ENCODE measurements at places on chromosomes 3 and 15.

- DNase-seq: no peak
Observed at GRCh38 chr15:71806452-71806931, 3.9 kb upstream of the NR2E3 start.

GRCh38 chr3:34213478-34213877 is 415.0 kb downstream of the PDCD6IP start:
- DNase-seq: no peak

DNA sequence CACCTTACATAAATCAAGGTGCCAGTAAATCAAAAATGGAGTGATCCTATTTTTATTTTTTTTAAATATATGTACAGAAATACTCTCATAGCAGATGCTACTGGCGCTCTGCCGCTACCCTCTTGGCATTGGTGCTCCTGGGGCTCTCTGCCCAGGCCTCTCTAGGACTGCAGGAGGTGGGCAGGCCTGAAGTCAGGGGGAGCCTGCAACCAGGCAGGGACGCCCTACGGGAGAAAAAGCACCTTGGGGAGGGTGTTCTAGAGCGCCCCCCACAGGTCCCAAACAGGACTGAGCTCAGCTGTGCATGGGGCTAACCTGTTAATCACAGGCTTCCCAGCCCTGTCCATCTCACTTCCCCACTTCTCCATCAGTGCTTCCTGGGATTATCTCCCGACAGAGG is 192.5 kb downstream of the SHQ1 start:
- no peak for DNase-seq

DNA sequence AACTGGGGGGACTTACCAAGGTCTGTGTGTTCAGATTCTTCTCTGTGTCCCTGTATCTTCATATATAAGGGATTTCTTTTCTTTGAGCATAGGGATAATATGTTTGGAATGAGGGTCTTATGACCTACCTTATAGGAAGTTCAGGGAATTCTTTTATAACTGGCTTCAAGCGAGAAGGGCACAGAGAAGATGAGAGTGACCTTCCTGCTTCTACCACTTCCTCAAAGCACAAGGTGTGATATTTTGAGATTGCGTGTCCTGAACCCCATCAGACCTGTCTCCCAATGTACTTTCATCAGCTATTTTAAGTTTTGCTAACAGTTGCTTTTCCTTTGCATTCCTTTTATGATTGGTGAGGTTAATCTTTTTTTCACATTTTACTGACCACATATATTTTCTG is 3.1 kb upstream of the PSMD6 start:
- DNase-seq: no peak

DNA sequence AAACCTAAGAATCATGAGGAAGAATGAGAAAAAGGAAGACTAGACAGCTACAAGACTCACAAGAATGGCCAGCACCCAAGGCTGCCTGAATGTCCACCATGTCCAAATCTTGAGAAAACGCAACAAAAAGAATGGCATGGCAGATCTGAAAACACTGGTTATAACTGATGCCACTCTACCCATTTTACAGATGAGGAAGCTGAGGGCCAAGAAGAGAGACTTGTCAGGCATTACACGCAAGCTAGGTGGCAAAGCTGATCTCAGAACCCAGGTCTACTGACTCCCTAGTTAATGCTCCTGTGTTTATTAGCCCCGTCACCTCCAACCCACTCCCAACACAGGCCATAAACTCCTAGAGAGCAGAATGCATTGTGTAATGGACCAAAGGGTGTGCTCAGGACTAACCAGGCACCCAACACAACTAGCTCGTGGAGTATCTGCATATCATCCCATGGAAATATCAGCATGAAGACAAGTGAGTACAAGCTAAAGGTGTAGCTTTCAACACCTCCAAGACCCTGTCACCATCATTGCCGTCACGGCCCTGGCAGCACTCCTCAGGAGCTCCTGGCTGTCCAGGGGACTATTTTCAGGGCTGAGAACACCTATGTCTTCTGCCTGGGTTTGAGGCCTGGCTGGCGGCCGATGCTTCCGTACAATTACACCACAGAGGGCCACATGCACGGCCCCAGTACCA is 111.7 kb downstream of the XXYLT1 start:
- DNase-seq: no peak

GRCh38 chr3:149375501-149376196 is 1.8 kb downstream of the TM4SF1 start:
- no peak for DNase-seq

GRCh38 chr3:7307410-7307809 is 446.5 kb downstream of the GRM7 start:
- DNase-seq: no peak

DNA sequence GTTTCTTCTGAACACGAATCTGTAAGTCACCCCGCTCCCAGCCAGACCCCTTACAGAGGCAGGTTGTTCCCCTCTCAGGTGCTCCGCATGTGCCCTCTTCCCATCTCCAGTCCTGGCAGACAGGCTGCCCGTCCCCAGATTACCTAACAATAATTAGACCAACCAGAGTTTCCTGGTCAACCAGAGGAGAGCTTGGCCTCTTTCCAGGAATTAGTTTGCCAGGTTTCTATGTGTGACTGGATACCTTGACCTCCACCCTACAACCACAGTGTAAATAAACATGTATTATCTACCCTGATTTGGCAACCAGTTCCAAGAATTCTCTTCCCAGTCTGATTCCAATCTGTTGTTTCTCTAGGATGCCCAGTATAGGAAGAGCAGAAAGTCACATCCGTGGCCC is 178.0 kb upstream of the UMPS start:
- DNase-seq: no peak

DNA sequence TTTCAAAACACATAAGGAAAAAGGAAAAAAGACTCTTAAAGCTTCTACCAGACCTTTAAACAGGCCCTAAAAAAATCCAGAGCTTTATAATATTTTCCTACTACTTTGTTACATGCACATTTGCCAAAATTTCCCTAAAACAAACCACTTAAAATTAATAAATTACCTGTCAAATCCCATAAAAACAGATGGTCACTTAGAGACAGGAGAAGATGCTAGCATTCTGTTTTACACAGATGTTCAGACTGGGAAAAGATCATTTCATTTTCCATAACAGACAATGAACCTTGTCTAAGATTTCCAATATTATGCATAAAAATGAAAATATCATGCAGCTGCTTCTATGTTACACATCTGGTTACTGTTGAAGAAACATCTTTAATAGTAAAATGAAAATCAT is 66.6 kb downstream of the SUCLG2 start:
- DNase-seq: peak; percentile 45

- peak; percentile 7 for DNase-seq
Observed at GRCh38 chr3:156626104-156626503, 48.3 kb upstream of the TIPARP start.

DNA sequence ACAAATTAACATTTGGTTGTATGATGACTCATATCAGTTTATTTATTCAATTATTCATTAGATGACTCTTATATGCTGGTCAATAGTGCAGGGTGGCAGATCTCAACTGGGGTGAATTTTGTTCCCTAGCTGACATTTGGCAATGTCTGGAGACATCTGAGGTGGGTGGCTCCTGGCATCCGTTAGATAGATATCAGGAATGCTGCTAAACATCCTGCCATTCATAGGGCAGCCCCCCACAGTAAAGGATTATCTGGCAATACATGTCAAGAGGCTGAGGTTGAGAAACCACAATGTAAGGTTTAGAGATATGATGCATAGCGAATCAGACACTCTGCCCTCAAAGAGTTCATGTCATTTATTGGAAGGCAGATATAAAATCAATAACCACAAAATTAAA is 719.9 kb downstream of the CADM2 start:
- no peak for DNase-seq

- peak; percentile 96 for DNase-seq
Observed at GRCh38 chr3:142857056-142857455, 31.8 kb downstream of the PCOLCE2 start.

DNA sequence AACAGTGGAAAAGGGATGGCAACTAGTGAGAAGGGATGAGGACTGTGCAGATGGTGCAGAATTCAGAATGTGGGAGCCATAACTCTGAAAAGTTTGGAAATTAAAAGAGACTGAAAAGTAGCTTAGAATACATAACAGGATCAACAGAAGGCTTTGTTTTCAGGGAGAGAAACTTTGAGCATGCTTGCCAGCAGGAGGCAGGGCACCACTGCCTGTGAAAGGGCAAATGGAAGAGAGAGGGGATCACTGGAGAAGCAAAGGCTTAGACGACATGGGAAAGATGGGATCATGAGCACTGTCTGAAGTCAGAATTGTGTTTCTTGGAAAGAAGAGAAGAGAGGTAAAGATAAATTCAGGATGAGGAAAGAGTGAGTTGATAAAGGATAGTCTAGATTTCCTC is 99.6 kb downstream of the ABI3BP start:
- DNase-seq: no peak

DNA sequence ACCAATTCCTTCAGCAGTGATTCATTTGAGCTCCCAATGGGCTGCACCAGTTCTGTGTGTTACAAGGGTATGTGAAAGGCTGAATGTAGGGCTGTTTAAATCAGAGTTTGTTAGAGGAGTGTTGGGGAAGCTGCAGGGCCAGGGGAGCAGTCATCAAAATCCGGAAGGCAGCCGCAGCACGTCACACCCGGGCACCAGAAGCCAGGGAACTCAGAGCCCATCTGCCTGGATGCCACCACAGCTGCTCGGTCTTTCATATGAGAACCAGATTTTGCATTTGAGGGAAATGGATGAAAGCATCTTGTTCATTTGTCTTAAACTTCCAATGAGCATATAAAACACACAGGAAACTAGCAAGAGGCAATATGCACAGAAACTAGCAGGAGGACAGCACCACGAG is 24.2 kb upstream of the NEO1 start:
- peak; percentile 37 for DNase-seq

GRCh38 chr3:71305231-71306206 is 278.0 kb downstream of the FOXP1 start:
- peak; percentile 47 for DNase-seq

DNA sequence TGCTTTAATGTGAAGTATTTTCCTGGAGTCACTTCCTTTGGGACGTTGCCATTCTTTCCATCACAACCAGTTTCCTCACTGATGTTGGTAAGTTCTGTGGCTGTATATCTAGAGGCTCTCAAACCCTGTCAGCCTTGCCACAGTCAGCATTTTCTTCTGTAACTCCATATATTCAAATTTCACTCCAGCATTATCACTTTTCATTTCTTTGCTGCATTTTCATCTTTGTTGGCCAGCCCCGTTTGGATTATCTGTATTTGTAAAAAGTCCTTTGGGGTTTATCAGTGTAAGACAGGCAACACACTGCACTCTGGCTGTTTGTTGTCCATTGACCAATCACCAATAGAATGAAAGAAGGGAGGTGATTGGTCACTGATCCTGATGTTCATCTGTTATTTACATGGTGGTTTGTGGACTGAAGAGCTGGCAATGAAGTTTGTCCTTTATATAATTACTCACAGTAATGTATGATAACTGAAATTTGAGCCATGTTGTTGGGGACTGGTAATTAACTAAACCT is 20.3 kb downstream of the GMPS start:
- no peak for DNase-seq

DNA sequence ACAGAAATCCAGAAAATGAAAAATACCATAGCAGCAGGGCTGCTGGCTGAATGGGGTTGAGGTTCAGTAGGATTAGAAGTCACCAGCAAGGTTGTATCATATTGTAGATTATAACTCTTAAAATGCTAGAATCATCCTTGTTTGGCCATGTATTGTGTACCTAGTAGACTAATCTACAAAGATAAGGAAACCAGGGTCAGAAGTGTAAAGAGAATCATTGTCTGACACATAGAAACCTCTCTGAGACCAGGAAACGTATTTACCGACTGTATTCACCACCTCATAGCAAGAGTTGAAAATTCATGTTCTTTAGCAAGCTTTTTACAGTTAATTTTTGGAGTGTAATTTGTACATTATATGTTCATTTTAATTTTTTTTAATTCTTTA is 168.8 kb downstream of the ECT2 start:
- no peak for DNase-seq

DNA sequence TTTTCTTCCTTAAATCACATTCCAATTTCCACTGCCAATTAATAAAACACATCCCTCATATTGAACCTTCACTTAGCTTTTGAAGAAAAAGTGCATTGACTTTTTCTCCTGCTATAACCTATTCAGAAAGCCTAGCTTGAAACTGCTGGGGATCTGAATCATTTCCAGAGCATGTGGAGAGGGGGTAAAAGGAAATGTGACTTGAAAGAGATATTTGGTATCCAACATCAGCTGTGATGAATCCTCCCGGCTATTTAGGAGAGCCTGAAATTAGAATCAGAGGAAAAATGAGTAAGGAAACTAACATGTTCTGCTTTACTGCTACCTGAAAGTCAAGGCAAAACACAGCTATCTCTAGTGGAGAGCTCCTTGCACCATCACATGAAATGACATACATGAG is 2.6 kb upstream of the GNB5 start:
- DNase-seq: no peak

DNA sequence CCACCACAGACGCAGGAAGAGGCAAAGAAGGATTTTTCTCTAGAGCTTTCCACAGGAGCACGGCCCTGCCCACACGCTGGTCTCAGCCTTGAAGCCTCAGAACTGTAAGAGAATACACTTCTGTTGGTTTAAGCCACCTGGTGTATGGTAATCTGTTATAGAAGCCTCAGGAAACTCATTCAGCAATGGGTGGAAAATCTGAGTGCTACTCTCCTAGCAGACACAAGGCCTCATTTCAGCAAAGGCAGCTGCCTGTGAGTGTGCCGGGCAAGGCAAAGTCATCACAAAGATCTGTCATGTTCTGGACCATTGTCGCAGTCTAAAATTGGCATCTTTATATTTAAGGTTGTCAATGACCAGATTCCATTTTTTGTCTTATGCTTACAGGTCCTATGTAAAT is 31.0 kb downstream of the ATP10A start:
- no peak for DNase-seq

GRCh38 chr15:99402014-99402729 is 150.9 kb downstream of the LRRC28 start:
- DNase-seq: peak; percentile 9

DNA sequence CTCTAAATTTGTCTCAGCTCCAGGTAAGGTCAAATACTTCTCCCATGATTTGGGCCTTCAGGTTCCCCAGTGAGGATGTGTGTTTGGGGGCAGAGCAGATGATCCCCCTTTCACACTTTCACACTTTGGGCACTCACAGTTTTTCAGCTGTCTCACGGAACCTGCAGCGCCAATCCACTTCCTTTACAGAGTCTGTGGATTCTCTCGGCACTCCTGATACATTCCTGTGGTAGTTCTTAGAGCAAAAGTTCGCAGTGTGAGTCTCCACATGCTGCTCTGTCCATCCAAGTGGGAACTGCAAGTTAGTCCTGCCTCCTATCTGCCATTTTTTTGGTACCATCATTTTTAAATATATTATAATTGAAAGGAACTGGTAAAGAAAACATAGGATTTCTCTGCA is 20.2 kb upstream of the CPOX start:
- DNase-seq: no peak

DNA sequence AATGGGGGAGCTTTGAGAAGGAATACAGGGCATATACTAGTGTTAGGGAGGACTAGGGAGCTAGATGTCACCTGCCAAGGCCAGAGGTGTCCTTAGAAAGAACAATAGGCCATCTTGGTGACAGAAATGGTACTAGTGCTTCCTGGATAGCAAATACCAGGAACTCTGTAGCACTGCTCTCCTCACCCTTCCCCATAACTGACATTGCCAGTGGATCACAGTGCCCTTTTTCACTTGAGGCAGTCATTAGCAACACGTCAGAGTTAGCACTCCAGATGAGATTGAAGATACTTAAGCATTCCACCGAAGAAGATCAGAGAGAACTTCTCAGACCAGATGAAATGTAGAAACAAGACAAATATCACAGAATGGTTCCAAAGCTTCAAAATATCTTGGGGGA is 103.1 kb upstream of the PDZRN3 start:
- no peak for DNase-seq

GRCh38 chr3:172246107-172246844 is 202.0 kb downstream of the GHSR start:
- DNase-seq: no peak

GRCh38 chr3:58585994-58586393 is 8.8 kb upstream of the FAM107A start:
- peak; percentile 39 for DNase-seq

All from NCI-H2171 treated with DMSO at 0.1 percent for 48 hours (cell line).